ENCODE measurements at places on chromosomes 12 and 14.

DNA sequence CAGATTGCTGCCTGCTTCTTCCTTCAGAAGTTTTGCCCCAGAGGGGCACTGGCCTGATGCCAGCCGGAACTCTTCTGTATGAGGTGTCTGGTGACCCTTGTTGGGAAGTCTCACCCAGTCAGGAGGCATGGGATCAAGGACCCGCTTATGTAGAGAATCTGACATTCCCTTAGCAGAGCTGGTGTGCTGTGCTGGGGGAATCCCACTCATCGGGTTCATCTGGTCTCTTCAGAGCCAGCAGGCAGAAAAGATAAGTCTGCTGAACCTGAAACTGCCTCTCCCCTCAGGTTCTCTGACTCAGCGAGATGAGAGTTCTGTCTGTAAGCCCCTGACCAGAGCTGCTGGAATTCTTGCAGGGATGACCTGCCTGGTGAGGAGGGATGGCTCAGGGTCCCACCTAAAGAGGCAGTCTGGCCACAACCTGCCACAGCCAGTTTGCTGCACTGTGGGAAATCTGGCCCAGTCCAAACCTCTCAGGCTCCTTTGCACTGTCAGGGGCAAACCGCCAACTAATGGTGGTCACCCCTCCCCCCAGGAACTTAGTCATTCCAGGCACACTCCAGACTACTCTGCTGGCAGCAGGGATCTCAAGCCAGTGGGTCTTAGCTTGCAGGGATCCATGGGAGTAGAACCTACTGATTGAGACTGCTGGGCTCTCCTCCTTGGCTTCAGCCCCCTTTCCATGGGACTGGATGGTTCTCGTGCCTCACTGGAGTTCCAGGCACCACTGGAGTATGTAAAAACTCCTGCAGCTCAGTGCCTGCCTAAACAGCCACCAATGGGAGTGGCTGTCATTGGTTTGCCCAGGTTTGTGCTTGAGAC lies 4.1 kb downstream of the CLEC2D start:
- peak; percentile 51 for DNase-seq

DNA sequence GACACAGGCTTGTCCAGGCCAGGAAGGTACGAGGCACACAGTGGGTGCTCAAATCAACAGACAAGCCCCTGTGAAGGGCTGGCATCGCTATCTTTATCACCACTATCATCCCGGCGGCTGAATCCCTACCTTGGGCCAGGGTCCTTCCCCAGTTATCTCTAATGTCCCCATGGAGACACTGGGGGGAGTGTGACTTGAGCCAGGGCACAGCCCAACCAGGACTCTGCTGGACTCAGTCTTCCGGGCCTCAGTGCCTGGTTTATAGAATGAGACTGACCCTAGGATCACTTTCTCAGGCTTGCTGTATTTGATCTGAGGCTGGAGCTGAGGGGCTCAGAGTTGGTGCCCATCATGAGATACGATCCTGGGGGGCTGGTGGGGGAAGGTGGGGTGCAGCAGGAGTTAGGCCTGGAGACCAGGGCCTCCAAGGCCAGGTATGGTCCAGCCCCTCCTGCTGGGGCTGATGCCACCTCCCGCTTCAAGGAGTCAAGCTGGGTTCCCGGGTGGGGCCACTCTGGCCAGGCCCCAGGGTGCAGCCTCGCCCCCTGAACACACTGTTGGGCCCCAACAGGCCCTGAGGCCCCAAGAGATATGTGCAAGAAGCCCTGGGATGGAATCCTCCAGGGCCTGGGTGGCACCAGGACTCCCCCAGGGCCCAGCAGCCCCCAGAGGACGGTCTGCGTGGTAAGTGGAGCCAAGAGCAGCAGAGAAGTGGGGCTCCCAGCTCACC lies 11.8 kb downstream of the BEGAIN start:
- DNase-seq, result no peak

DNA sequence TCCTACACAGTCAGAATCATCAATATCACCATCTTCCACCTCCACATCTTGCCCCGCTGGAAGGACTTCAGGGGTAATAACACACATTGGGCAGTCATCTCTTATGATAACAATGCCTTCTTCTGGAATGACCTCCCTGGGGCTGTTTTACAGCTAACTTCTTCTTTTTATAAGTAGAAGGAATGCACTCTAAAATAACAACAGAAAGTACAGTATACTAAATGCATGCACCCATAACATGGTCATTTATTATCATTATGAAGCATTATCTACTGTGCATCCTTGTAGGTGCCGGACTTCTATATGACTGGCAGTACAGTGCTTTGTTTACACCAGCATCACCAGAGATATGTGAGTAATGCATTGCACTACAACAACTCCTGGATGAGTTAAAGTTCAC lies 19.0 kb upstream of the NUAK1 start:
- no peak for DNase-seq

GRCh38 chr14:65745396-65746190 lies 333.1 kb downstream of the FUT8 start:
- no peak for DNase-seq

DNA sequence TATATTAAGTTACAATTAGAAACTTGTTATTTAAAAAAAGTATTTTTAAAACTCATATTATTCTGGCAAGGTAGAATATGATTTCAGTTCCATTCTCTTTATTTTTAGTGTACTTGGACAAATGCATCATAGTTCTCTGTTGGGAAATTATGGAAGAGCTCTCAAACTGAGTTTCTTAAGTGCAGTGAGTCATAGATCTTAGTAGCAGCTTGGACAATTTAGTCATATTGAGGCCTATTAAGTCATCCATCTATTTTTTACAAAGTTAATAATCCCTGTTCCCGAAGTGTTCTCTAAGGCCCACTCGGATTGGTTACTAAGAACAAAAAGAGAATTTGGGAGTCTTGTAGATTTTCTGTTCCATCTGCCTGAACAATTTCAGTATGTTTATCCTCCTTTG lies 113.9 kb downstream of the ANO4 start:
- DNase-seq, result no peak

DNA sequence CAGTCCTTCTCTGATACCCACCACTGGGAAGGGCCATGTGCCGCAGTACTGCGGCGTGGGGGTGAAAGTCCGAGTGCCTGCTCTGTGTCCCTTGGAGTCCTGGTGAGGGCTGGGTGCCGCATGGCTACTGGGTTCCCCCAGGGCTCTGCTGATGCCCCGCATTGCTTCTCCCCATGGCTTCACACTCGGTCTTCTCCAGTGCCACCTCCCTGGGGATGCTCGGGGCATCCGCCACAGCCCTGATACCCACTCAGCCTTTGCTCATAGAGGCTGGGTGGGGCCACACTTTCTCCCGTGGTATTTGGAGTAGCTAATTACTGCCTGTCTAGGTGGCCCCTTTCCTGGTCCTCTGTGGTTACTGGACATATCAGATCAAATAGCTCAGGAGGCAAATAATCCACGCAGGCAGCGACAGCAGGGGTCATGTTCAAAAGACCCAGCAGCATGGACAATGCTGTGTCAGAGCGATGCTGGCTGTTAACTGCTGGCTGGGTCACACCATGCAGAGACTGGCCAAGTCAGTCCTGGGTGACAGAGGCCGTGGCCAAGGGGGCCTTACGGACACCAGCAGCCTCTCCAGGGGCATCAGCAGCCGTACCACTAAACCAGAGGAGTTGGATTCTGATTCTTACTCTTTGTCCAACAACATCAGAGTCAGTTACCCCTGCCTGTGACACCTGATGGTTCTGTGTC lies 106.5 kb downstream of the ADGRD1 start:
- DNase-seq, result no peak

- no peak for DNase-seq
Measured at GRCh38 chr12:118102609-118103008, 1.2 kb downstream of the VSIG10 start.

- no peak for DNase-seq
Measured at GRCh38 chr12:108649126-108649525, 15.4 kb upstream of the SELPLG start.

GRCh38 chr14:56059054-56059453 lies 59.2 kb upstream of the PELI2 start:
- no peak for DNase-seq

- DNase-seq, result no peak
Measured at GRCh38 chr12:73598626-73599025, 939.0 kb upstream of the ATXN7L3B start.

- DNase-seq, result no peak
Measured at GRCh38 chr12:77122236-77122635, 56.9 kb upstream of the E2F7 start.

GRCh38 chr14:81511111-81511904 lies 22.3 kb downstream of the SEL1L start:
- DNase-seq, result no peak

GRCh38 chr12:7431993-7432685 lies 11.8 kb downstream of the CD163L1 start:
- DNase-seq, result no peak

GRCh38 chr14:67140556-67140955 lies 48.7 kb upstream of the GARIN2 start:
- no peak for DNase-seq

DNA sequence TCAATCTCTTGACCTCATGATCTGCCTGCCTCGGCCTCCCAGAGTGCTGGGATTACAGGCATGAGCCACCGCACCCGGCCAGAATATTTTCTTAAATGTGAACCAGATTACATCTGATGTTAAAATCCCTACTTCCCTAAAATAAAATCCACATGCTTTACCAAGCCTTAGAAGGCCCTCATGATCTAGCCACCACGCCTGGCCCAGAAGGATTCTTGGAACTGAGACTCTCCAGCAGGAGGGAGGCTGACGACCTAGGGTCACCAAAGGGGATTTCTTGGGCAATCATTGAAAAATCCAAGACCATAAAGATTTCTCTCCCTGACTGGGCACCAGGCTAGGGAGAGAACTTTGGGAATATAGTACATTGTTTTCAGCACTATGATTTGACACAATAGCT lies 25.2 kb upstream of the RASSF3 start:
- no peak for DNase-seq

DNA sequence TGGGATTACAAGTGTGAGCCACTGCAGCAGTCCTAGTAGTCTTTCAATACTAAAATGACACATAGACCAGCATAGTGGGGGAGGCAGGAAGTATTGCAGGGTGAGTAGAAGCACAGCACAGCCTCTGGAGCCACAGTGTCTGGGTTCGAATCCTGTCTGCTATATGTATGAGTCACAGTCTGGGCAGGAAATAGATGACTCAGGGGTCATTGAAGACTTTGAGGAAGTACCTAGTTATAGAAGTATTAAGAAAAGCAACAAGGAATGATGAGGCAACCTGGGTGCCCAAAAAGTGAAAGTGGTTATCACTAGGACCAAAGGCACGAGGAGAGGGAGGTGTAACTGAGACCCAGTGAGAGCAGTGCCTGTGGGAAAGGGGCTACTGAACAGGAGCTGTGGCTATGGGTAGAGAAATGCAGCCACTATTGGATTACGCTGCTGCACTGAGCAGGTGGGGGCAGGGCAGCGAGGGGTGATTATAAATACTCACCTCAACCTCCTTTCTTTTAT lies 124.0 kb downstream of the PDE3A start:
- no peak for DNase-seq

DNA sequence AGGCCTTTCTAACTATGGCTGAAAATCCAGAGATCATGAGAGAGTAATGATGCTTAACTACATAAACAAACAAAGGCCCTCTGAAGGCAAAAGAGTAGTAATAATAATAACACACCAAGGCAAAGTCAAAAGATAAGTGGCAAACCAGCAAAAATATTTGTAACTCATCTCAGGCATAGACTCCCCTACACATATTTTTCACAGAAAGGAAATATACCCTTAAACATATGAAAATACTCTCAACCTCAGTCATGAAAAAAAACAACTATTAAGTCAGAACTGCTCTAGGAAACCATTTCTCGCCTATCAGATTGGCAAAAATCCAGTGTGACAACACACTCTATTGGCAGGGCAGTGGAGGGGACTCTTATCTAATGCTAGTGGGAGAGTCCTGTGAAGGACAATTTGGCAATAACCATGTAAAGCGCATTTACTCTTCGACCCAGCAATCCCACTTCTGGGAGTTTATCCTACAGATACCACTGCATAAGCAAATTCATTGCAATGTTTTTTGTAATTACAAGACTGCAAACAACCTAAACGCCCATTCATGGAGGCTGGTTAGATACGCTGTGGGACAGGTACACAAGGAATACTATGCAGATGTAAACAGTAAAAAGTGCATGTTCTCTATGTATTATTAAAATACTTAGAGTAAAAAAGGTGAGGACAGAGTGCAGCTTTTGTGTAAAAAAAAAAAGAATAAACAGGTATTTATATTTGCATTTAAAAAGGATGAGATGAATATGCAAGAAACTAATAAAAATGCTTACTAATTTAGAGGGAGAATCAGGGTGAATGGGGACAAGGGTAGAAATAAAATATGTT lies 26.0 kb upstream of the IL22 start:
- no peak for DNase-seq

DNA sequence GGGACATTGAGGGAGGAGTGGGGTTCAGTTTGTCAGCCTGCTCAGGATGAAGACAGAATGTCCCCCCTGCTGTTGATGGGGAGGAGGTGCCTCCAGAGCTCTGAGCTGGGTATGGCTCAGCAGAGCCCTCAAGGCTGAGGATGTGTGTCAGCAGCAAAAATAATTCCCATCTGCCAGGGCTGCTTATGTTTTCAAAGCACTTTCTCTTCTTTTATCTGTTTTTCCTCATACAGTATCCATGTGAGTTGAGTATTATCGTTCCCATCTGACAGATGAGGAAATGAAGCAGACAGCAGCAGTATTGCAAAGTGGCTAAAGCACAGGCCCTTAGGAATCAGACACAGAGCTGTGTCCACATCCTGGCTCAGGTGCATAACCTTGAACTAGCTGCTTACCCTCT lies 94.1 kb downstream of the SLC8A3 start:
- no peak for DNase-seq

DNA sequence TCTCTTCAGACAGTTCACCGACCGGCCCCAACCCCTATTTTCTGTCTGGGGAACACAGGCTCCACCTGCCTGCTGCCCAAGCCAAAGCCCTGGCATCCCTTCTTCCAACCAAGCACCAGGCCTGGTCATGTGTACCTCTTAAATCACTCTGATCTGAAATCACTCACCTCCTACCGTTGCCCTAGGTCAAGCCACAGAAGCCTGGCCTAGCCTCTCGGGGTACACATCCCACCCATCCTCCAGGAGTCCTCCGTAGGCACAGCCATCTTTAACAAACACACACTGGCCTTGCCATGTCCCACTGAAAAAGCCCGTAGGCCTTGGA lies 81.8 kb downstream of the IRF2BPL start:
- DNase-seq, result no peak

- DNase-seq, result no peak
Measured at GRCh38 chr14:57487771-57488170, 5.9 kb downstream of the CCDC198 start.

GRCh38 chr12:83016991-83017390 lies 330.3 kb downstream of the TMTC2 start:
- no peak for DNase-seq

- no peak for DNase-seq
Measured at GRCh38 chr12:111753144-111753881, 13.4 kb upstream of the ALDH2 start.

DNA sequence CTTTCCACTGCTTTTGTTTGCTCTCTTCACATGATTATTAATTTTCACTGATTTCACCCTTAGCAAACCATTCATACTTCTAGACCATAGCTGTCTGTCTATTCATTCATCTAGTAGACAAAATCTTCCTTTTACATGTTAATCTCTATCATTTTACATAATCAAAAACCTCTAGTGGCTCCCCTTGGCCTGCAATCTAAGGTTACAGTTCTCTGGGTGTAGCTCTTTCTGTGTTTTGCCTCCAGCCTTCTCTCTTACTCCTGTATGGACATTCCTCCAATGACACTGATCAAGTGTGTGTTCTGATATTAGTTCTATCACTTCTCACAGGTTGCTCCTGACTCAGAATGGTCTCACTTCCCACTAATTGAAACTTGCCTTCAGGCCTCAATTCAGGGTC lies 56.4 kb downstream of the PRKCH start:
- no peak for DNase-seq

- DNase-seq, result no peak
Measured at GRCh38 chr12:53506450-53506785, 866 bp downstream of the NPFF start.

GRCh38 chr12:104630230-104630670 lies 173.5 kb downstream of the CHST11 start:
- DNase-seq, result no peak

Measured in stimulated activated CD4-positive, alpha-beta T cell treated with anti-CD3 and anti-CD28 coated beads, Interleukin-4, amount 100 ng/mL, for 1 hour (primary cell).